Stimulated activated CD8-positive, alpha-beta memory T cell treated with anti-CD3 and anti-CD28 coated beads, Interleukin-12 subunit alpha, Interleukin-12 subunit beta, amount 100 ng/mL, for 1 hour (primary cell): ENCODE measurements at places on chromosomes 5 and 9.

- no peak for DNase-seq
Measured at GRCh38 chr9:123500336-123500735, 144.3 kb downstream of the CRB2 start.

GRCh38 chr5:142888469-142889085, 118.4 kb downstream of the ARHGAP26 start:
- no peak for DNase-seq

GRCh38 chr9:35499701-35500030, 9.8 kb downstream of the RUSC2 start:
- DNase-seq = no peak

- DNase-seq = no peak
Measured at GRCh38 chr5:139878093-139878492, 82.5 kb downstream of the PSD2 start.

- no peak for DNase-seq
Measured at GRCh38 chr9:35771534-35771933, 17.5 kb upstream of the MSMP start.

DNA sequence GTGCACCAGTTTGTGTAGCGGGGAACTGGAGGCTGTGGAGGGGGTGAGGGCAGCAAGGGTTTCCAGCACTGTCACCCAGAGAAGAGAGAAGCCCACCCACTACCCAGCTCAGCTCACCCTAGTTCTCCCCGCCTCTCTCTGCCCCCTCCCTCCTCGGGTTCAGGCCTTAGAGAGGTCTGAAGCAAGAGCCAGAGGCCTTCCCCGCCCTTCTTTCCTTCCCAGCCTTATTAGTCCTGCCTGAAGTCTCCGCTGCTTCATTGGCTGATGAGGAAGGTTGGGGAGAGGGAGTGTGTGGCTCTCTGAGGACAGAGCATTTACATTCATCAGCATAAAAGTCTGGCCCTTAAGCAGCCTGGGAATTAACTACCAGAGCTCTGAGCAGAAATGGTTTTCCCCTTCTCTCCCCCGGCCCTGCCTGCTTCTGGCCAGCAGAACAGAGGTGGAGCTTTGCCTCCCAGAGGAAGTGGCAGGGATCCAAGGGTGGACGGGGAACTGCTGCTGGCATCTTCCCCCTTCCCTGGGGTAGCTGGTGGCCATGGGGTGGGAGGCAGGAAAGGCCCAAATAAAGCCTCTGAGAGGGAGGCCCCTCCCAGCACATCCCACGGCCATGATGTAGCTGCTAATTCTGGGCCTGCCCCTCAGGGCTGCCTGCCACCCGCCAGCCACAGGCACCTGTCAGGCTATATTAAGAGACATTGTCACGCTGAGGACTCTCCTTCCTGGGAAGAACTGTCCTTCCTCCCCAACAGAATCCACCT, 4.1 kb downstream of the DNAJB5 start:
- DNase-seq = no peak

GRCh38 chr5:127236254-127236653, 54.3 kb upstream of the MEGF10 start:
- DNase-seq = no peak

DNA sequence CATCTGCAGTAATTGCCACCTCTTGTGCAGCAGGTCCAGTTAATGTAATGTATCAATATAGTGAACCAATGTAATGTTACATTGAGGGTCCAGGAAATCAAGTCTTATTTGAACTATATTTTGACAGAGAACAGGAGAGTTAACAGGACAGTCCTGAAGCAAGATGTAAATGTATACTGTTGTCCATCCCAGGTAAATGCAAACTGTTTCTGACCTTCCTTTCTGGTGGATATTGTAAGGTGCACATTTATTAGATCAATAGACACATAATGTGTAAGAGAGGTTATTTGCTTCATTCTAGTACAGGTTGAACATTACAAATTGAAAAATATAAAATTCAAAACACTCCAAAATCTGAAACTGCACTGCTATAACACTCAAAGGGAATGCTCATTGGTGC, 23.4 kb upstream of the FBXW11 start:
- no peak for DNase-seq

GRCh38 chr9:16628413-16628812, 242.1 kb downstream of the BNC2 start:
- no peak for DNase-seq

- peak; percentile 4 for DNase-seq
Measured at GRCh38 chr9:133238272-133238850, 29.3 kb upstream of the OBP2B start.

DNA sequence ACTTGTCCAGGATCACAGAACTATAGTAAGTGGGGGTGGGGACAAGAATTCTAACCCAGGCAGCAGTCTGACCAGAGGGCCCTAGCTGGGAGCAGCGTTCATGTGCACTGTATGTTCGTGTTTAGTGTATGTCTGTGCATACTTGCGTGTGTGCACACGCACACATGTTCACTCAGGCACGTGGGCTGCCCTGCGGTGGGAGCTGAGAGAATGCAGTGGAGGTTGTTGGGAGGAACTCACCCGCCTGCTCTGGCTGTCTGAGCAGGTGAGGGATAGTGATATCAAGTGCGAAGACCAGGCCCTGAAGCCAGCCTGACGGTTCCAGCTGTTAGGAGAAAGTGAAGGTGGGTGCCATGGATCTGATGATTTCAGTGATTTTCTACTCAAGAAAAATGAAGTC, 942 bp downstream of the DCANP1 start:
- DNase-seq = no peak

DNA sequence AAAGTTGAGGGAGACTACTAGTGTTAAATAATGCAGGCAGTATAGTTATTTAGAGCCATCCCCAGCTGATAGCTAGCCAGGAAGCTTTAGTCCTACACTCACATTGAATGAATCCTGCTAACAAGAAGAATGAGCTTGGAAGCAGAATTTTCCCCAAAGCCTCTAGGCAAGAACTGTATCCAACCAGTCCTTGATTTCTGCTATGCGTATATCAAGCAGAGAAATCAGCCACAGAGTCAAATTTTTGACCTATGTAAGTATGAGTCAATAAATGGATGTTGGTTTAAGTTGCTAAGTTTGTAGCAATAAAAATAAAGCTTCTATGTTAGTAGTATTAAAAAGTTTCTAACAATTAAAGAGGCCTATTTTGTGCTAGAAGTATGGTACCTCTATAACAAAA, 672.1 kb upstream of the CHD1 start:
- no peak for DNase-seq

- no peak for DNase-seq
Measured at GRCh38 chr9:116276651-116277121, 123.1 kb downstream of the PAPPA start.

- no peak for DNase-seq
Measured at GRCh38 chr9:37471942-37472684, 6.9 kb upstream of the ZBTB5 start.

DNA sequence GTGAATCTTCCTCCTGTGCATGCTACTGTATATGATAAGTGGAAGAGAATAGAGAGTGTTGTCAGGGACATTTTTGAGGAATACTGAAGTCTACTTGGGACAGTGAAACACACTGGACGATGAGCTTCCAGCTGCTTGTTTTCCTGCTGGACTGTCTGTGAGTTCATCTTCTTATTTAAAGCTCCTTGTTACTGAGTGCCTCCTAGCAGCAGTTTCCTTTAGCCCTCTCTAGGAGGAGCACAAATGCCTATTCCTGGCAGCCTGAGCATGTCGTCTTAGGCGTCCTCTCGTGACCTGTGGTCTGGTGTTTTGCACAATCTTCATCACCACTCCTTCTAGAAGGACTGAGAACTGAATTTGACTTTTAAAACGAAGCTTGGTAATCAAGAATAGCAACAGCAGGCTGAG, 43.8 kb downstream of the ANKRD33B start:
- DNase-seq = no peak

- DNase-seq = no peak
Measured at GRCh38 chr5:53151713-53152458, 42.3 kb upstream of the MOCS2 start.

DNA sequence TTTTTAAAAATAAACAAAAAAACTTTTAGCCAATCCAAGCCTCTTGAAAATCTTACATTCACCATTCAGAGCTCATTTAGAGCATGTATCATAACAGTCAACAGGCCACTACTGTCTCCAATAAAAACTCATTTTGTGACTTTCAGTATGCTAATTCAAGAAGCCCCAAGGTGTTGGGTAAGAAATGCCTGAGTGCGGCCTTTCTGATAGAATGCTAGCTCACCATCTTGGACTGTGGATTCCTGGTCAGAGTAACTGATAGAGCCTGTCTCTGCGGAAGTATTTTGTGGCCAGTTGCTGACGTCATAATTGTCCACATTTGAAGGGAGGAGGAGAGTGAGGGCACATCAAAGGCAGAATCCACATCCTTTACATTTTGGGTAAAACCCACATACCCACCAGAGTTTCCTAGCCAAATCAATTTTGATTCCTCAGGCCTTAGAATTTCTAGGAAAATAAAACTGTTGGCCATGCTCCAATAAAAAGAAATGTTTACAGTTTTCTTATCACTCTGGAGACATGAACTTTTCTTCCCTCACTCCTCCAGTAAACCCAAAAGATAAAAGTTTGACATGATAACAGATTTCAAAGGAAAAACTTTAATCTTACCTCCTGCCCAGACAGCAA, 41.1 kb upstream of the ERCC6L2 start:
- DNase-seq = no peak

DNA sequence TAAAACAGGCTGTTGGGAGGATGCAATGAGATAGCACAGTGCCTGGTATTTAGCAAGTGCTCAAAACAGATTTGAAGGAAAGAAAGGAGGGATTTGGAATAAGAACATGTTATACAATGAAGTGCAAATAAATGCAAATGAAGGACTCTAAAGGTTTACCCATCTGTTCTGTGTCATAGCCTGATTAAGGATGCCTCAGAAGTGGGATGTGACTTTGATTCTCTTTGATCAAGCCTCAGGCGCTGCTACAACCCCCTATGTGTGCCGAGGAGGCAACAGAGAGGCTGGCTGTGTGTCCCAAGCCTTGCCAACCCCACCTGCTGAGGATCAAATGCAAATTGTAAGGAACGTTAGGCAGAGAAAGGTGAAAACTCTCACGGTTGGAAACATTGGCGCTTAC, 27.2 kb downstream of the GGTA1 start:
- no peak for DNase-seq

DNA sequence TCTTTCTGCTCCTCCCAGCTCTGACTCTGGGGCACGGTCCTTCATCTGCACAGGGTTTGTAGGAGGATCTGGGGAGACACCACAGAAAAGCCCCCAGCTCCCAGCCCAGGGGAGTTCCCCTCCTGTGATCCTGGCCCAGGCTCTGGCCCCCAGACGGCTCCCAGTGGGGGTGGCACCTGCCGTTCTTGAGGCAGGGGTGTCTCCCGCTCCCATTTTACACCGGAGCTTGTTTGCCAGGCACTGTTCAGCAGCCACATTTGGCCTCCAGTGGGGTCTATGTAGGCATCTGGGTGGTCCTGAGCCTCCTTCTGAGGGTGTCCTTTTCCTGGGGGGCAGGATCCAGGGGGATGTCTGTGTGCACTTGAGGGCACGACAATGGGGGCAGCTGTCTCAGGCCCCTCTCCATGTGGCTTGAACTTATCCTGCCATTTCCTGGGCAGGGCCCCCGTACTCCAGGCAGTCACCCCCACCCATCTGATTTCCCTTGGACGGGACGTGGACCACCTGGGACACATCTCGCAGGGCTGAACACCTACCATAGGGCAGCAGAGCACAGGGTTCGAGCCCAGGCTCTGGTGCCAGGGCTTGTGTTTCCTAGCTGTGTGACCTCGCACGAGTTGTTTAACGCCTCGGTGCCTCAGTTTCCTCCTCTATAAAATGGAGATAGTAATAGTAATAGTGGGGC, 275.0 kb upstream of the MVB12B start:
- no peak for DNase-seq

GRCh38 chr5:37111426-37112382, 137.5 kb downstream of the CPLANE1 start:
- DNase-seq = no peak

GRCh38 chr5:109006129-109006528, 258.4 kb downstream of the FER start:
- DNase-seq = no peak

DNA sequence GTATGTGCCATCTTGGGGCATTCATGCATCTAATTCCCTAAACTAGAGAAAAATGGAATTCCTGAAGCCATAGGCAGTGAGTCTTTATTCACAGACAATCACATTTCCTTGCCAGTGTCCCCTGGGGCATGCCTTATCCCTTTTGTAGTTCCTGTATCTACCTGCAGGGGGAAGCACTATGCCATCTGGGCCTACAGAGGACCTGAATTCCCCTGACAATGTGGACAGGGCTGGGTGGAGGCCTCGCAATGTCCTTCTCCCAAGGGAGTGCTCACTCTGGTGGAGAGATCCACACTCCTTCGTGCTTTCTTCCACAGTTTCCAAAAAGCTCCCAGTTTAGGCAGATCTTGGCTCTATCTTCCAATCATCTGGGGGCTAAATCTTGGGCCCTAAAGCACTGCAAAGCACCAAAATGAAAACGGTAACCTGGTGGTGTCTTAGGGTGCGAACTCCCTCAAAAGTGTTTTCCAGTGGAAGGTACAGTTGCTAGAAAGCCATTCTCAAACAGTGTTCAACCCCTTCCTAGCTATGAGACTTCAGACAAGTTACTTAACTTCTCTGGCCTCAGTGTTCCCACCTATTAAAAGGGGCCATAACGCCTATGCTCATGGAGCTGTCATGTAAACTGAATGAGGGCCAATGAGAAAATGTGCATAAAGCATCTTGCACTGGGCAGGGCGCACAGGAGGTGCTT, 17.5 kb downstream of the WHRN start:
- peak; percentile 45 for DNase-seq

DNA sequence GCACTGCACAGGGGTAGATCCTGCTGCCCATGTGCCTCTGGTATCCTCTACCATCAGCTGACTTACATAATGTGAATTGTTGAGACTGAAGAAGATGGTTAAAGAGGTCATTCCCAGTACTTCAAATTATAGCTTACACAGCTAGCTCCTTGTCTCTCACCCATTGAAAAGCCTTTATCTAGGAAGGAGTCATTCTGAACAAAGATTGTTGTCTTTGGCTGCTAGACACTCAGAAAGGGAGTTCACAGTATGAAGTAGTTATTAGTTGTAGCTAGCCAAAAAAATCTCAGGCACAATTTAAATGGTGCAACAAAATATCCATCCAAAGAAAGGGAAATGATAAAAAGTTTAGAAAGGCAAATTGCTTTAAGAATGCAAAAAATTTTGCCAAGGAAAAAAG, 102.0 kb upstream of the NREP start:
- DNase-seq = no peak

DNA sequence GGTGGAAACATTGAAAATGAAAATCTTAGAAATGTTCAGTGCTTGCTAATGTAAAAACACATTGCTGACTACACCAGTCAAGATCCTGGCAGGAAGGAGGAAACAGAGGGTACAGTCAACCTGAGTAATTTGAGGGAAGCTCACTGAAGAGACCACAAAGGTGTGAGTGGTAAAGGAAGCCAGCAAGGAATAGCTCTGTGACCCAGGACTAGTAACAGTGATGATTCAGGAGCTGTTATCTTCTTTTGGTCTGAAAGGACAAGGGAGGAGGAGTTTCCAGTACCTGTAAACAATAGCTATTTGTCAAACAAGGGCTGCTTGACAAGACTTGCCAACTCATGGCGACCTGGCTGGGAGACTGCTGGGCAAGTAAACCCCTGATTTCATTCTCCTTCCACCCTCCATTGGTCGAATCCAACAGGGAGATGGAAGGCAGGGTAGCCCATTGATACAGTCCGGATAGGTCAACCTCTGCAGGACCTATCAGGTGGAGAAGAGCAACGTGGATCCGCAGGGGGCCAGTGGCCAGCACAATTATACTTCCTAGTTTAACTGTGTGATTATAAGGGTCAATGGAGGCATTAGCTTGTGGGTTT, 68.1 kb downstream of the MAMDC2 start:
- DNase-seq = no peak
